Kidney (tissue), 22 donors: ENCODE measurements at places on chromosomes 3 and 15.
A peak's percentile ranks its signal among the peaks of the same experiment; 100 is the strongest.

DNA sequence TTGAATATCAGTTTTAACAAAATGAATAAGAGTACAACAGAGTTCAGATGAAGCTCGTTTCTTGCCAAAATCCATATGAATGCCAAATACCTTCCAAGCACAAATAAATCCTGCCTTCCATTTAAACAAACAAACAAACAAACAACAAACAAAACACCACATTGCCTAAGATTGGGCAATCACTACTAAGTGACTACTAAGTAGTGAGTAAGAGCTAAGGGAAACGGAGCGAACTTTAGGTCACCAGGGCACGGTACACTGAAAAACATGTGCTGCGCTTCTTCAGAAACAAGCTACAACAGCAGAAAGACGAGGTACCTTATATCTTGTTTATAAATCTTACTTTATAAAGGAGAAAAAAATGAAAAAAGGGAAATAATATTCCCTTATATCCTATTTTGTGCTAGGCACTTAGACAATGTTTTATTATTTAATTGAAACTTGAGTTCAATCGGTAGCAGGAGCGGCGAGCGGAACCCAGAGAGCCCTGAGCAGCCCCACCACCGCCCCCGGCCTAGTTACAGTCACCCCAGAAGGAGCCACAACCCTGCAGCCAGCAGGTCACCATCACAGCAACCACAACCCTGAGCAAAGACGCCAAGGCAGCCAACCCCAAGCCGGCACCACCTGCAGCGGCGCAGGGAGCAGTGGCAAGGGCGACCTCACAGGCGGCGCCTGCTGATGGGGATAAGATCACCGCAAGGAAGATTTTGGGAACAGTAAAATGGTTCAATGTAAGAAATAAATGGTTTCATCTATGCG is 216.9 kb downstream of the ZBTB20 start:
- DNase-seq = peak; percentile 45

GRCh38 chr3:50627407-50628051 is 10.6 kb downstream of the MAPKAPK3 start:
- no peak for DNase-seq

- no peak for DNase-seq
Measured at GRCh38 chr3:183360971-183361624, 67.3 kb downstream of the MCF2L2 start.

- peak; percentile 52 for DNase-seq
Measured at GRCh38 chr3:26381411-26381810, 241.2 kb upstream of the LRRC3B start.

- peak; percentile 71 for DNase-seq
Measured at GRCh38 chr15:85831415-85832113, 36.8 kb upstream of the KLHL25 start.

DNA sequence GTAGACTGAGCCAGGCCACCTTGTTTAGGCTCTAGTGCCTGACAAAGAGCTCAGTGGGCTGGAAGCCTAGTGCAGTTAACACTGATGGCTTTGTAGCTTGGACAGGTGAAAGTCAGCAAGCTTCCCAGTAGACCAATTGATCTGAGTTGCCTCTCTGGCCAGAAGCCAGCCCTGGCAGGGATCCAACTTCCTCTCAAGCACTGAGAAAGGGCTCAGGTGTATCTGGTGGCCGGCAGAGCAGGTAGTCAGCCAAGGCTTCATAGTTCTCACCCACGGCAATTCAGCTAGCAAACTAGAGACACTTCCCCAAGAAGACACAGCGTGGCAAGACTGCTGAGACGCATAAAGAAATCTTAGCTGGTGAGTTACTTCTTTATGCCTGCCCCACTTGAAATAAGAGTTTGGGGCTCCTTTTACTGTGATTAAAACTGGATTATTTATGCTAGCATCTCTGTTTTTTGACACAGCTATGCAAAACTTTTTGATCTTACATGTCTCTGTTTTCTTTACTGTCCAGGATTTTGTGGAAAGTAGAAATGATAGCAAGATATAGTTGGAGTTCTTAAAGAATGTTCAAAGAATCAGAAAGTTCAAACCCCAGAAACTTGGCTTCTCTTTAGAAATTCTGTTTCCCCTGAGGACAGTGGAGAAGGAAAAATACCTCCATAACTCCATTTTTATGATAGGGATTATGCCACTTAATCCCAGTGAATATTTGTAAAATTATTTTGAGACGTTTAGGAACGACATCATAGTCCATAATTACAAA is 8.4 kb upstream of the CA12 start:
- DNase-seq = peak; percentile 52

DNA sequence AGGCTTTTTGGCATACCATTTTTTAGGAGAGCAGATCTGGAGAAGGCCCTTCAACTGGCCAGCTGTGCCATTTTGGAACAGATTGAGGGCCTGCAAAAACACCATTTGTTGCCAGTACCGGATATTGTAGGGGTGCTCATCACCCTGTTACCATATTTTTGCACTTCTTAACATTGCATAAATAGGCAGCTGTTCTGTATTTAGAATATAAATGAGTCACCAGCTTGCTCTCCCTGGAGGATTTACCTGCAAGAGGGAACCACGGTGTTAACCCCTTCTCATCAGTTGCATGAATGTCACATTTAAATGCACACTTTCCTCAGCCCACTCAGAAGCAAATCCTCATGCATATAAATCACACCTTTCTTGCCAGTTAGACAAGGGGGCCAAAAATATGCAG is 435.6 kb downstream of the ROBO2 start:
- no peak for DNase-seq

- peak; percentile 9 for DNase-seq
Measured at GRCh38 chr3:55474213-55474632, 12.9 kb downstream of the WNT5A start.

GRCh38 chr3:186790261-186790981 is 7.0 kb downstream of the EIF4A2 start:
- no peak for DNase-seq

- no peak for DNase-seq
Measured at GRCh38 chr3:13872451-13872850, 7.4 kb downstream of the WNT7A start.

DNA sequence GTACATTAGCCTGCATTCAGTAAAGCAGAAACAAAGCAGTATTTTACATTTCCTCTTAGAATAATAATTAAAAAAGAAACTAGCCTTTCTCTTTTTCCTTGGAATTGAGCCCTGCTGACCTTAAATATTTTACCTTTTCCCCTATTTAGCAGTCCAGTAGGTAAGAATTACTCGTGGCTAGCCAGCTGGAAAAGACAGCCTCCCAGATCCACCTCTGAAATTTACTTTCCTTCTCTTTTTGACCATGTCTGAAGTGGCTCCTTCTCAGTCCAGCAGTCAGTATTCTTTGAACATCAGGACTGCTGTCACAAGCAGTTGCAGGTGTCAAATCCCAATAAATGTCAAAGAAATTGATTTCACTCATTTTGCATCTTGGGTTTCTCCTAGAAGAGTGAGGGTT is 311.5 kb upstream of the DCBLD2 start:
- no peak for DNase-seq

DNA sequence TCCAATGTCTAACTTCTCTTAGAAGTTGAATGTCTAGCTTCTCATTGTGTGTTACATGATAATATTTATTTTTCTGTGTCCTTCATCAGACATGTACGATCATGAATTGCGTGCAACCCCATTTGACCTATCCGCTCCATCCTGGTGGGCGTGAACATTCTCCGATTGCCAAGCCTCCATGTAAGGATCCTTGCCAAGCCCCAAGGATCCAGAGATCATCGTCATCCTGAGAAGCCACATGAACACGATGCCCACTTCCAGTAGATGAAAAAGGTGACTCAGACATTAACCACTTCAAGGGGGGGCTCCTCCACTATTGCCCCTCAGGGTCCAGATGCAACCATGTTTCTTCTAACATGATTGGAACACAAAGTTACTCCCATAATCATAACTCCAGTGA is 25.5 kb upstream of the KNG1 start:
- DNase-seq = no peak

- DNase-seq = no peak
Measured at GRCh38 chr3:46022909-46023785, 4.1 kb downstream of the XCR1 start.

- DNase-seq = no peak
Measured at GRCh38 chr3:128009952-128010846, 42.0 kb upstream of the SEC61A1 start.

- no peak for DNase-seq
Measured at GRCh38 chr3:62696011-62696410, 179.2 kb downstream of the CADPS start.

- DNase-seq = no peak
Measured at GRCh38 chr3:160754371-160754854, 1.6 kb upstream of the PPM1L start.

- DNase-seq = peak; percentile 45
Measured at GRCh38 chr15:100256970-100257650, 84.7 kb downstream of the ADAMTS17 start.

GRCh38 chr3:157412323-157412855 is 24.3 kb upstream of the PTX3 start:
- no peak for DNase-seq

DNA sequence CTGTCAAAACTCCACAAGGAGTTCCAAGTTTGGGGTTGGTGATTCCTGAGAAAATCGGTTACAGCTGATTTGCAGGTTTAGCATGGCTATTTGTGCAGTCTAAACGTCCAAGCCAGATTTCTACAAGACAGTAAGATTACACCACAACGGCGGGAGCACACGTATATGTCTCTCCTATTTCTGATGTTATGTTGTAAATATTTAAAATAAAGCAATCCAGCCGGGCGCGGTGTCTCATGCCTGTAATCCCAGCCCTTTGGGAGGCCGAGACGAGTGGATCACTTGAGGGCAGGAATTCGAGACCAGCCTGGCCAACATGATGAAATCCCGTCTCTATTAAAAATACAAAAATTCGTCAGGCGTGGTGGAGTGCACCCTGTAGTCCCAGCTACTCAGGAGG is 106.8 kb upstream of the IGF1R start:
- no peak for DNase-seq

DNA sequence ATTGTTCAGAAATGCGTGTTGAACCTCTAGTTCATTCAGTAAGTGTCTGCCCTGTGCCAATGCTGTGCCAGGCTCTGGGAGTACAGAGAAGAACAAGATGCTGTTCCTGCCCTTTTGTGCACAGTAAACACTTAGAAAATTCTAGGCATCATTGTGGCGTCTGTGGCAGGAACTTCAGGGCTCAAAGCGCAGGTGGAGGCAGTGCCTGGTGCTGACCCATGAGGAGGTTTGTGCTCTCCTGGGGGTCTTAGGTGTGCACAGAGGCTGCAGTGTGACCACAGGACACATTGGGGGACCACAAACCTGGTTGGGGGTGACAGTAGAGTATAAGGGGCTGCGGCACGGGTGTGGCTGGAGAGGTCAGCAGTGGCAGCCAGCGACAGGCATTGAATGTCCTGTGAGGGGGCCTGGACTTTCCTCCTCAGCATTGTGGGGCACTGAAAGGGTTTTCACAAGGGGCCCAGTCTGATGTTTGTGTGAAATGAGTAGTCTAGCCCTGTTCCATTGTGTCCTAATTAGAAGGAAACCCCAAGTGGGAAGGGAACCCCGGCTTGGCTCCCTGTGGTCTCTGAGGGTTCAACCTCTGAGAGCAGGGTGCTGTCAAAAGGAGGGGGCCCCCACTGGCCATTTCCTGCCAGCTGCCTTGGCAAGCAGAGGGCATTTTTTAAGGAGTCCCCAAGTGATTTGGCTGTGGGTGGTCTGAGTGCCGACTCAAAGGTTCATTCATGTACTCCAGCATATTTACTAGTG is 20.9 kb downstream of the MRAS start:
- DNase-seq = no peak

- peak; percentile 26 for DNase-seq
Measured at GRCh38 chr3:101851072-101851770, 1.9 kb downstream of the NFKBIZ start.

DNA sequence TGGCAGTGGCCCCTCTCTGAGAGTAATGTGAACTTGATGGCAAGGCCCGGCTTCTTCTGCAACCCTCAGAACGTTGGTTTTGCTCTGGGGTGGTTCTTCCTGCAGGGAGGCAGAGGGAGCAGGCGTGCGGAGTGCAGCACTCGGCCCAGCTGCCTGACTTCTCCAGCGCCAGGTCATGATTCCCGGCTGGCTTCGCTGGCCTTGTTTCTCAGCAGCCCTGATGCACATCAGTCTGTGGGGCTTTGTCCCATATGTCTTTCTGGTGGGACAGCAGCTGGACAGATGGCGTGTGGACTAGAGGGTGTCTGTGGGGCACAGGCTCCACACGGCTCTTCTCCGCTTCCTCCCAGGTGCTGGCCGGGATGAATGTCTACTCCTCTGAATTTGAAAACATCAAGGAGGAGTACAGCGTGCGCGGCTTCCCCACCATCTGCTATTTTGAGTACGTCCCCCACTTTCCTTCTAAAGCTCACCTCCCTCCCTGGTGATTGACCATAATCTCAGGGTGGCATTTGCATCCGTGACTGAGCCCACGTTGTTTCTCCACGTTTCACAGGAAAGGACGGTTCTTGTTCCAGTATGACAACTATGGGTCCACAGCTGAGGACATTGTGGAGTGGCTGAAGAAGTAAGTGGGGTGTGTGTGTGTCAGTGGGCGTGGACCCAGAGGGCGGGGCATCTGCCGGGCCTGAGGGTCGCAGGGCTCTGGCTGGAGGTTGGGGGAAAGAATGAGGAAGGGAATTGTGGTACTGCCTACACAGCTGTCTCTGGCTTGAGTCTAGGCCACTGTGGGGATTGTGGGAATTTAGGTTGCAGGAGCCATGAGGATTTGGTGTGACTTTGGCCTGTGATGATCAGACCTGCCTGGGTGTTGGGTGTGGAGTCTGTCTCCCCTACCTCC is 57.1 kb downstream of the PDIA5 start:
- no peak for DNase-seq

DNA sequence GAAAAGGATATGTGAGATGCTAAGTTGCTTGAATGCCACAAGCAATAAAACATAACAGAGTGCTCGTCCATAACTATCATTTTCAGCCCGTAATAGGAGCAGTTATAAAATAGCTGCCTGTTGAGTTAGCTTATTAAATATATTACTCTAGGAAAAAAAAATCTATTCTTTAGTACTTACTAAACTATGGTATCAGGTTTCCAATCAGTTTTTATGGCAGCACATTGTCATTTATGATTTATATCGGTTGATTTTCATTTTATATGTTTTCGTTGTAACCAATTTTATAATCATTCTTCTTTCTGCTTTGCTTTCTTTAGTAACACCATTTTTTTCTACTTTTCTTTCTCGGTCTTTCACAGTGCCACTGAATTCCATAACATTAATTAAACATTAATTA is 51.9 kb downstream of the SEMA6D start:
- DNase-seq = no peak

DNA sequence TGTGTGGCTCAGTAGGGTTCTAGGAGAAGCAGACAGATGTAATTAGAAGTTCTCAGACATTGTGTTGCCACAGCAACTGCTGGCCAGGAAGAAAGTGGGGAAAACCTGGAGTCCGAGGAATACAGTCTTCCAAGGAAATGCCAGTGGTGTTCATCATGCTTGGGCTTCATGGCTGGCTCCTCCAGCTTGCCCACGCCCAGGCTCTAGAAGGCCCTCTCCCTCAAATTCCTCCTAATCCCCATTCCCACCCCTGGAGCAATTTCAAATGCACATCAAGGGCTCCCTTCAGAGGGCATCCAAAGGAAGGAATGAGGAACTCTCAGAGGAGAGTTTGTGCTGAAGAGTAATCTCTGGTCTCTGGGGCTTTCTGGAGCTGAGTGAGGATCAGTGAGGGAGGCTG is 21.9 kb downstream of the FSTL1 start:
- DNase-seq = no peak
